NCI-H1105 treated with DMSO at 0.1 percent for 48 hours (cell line): ENCODE measurements at places on chromosomes 12 and 14.

- peak; percentile 69 for DNase-seq
Observed at GRCh38 chr12:126069549-126070165, 1004.4 kb downstream of the AACS start.

GRCh38 chr14:87678624-87679023 is 314.4 kb downstream of the GALC start:
- peak; percentile 8 for DNase-seq

DNA sequence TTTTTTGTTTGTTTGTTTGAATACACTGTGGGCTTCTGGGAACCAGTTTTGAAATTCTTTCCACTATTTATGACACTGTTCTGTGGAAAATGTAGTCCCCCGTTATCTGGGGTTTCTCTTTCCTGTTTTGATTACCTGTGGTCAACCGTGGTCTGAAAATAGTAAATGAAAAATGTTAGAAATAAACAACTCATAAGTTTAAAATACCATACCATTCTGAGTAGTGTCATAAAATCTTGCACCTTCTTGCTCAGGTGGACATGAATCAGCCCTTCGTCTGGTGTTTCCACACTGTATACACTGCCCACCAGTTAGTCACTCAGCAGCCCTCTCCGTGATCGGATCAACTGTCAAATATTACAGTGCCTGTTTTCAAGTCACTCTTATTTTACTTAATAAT is 5.1 kb upstream of the PAPOLA start:
- no peak for DNase-seq

DNA sequence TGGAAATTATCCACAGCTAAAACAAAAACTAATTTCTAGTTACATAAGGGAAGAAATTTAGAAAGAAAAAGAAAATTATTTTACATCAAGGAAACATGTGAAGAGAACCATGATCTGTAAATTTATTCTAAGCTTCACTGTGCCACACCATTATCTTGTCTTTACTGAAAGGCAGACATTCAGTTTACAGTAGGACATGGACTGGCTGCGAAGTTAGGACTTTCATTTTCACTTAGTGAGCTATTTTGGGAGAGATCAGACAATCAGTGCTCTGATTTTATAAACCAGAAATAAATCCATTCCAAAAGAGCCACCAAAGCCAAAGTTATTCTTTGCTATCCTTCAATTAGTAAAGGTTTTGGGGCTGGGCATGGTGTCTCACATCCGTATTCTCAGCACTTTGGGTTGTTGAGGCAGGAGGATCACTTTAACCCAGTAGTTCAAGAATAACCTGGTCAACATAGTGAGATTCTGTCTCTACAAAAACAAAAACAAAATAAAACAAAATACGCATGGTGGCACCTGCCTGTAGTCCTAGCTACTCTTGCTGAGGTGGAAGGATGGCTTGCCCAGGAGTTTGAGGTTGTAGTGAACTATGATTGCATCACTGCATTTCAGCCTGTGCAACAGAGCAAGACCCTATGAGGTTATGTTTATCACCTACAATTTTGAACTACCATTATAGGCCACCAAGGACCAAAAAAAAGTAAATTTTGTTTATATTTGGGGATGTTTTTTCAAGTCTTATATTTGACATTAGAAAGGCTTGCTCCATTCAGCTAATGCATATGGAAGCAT is 1084.8 kb upstream of the ATXN7L3B start:
- DNase-seq, result no peak

- DNase-seq, result no peak
Observed at GRCh38 chr12:88453323-88453722, 126.9 kb downstream of the KITLG start.

DNA sequence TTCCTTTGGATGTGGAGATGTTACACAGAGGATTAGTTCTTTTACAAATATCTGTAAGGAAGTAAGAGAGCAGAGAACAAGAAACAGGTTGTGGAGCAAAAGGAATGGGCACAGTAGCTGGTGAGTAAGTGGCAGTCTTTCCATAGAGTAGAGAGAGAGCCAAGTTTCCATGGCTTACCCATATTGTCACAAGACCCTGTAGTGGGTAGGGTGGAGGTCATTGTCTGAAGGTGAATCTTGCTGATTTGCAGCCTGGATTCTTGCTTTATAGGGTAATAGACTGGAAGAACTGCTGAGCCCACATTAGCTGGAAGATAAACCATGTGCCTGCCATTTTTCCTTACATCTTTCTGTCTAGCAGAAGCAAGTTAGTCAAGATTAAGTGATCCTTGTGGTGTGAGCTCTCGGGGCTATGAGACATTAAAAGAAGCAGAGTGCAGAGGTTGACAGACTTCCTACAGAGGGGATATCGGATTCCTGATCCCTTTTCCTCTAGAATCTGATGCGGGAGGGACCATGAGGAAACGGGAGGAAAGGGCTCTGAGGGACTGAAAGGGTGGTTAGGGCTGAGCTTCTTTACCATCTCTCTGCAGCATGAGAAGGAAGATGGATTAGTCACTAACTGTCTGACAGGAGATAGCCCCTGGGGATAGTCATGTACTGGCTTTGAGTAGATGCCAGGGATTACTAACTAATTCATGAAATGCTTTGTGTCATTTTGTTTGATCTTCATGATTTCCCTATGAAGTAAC is 44.0 kb upstream of the LRTM2 start:
- no peak for DNase-seq

DNA sequence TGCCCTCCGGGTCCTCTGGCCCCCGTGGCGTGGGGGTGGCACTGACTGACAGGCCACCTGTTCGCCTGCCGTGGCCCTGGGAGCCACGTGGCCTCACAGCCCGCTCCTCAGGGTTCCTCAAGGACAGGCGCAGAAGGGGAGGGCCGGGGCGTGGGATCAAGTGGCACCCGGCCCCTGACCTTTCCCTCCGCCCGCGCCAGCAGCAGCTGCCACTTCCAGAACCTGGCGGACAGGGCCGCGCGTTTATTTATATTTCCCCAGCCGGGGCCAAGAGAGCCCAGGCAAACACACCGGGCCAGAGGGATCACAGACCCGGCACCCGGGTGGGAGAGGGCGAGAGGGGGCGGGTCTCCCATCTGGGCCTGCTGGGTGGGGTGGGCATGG is 92.6 kb downstream of the RFLNA start:
- DNase-seq, result no peak

DNA sequence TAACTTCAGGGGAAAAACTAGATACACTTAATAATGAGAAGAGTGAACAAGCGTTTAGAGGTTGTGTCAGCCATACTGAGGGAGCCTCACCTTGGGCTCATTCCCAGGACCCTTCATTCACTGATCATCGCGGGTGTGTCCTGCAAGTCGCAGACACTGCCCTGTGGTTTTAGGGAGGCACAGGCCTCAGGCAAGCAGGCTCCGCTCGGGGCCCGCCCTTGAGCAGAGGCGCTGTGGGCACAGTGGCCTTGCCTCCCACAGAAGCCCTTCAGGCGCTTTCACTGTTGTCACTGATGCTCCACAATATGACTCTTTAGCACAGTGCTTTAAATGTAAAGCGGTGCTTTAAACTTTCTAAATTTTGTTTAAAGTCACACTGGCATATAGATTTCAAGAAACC is 67.4 kb downstream of the DDX51 start:
- no peak for DNase-seq

DNA sequence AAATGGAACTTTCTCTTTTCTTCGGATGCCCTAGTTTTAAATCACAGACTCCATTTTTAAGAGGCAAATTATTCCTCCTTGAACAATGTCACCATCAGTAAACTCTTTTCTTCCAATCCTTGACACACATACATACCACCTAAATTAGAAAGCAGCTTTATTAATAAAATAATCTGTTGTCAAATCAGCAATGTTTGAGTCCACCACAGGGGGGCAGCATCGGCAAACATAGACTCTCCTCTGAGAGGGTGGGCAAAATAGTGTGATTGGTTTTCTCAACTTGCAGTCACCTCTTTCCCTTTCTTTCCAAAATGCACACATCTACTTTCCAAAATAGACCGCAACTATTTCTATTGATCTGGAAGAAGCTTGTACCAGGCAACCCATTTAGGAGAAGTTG is 438.4 kb upstream of the OR4E1 start:
- no peak for DNase-seq
